ENCODE measurements at places on chromosomes 5 and 9.

GRCh38 chr5:1834022-1834551, 32.9 kb downstream of the NDUFS6 start:
- no peak for DNase-seq

GRCh38 chr9:129845373-129845772, 10.1 kb downstream of the USP20 start:
- no peak for DNase-seq

DNA sequence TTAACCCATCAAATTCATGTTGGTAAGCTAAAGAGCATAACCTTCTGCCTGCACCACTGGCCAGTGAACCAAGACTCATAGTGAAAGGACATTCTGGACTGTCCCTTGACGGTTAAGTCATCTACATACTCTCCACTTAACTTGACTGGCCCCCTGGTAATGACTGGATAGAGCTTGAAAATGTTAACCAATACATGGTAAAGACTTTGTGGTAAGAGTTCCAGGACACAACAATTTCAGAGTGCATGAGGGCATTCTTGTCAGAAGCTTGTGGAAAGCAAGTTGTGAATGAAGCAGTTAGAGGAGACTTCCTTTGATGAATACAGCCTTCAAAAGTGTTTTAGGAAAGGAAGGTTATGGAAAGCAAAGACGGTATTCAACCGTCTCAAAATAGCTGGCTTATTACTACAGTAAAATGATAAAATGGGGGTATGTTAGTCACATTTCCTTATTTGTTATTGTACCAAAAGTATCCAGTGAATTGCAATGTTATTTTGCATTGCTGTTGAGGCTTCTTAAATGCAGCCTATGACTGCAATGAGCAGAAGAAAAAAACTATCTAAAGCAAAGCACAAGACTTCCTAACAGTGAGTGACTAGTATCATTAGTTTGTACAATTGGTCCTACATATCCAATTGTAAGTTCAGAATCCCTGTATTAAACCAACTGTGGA, 47.2 kb upstream of the DAB2 start:
- no peak for DNase-seq

DNA sequence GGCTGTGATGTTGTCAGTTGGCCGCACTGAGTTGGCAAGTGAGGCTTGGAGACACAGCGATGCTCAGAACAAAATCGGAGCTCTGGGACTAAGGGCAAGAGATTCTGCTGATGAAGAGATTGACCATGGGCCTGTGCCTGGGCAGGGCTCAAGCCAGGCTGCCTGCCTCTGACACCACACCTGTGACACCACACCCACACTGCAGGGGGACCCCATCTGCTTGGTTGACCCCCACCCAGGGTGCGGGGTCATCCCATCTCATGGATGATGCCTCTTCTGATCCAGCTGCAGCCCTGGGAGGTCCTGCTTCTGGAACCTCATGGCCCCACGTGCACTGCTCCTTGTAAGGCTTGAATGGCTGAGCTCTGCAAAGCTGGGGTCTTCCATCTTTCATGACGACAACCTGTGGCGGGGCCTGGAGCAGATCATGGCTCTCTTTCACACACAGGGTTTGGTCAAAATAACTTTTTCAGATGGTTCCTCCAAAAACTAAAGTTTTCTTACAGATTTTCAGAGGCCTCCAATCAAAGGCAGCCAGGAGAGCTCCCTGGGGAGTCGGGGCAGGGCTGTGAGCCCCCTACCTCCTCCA, 185.2 kb downstream of the GADD45G start:
- no peak for DNase-seq

DNA sequence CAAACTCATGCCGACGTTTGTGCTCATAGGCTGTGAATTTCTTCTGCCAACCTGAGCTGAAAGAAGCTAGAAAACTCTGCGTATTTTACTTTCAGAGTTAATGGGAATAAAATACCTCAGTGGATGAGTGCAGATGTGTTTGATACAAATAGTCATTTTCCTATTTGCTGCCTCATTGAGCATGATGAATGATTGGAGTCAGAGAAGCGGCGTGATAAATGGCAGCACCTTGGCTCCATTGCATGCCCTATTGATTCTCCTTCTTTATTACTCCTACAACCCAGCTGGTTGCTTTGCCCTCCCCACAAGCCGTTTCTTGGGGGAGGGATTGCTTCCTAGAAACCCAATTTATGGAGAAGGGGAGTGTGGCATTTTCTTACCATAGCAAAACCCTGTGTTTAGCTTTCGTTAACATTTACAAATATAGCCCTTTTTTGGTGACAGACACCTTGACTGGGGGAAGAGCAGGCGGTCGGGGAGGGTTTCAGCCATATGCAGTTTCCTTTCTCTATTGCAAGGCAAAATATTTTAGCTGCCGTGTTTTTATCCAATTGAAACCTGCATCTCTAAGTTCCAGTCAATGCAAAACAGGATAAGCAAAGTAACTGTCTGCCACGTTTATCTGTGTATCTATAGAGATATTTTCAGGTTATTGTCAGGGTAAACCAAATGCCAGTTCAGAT, 93.1 kb upstream of the TBCA start:
- no peak for DNase-seq

GRCh38 chr9:84301851-84302250, 38.7 kb downstream of the SLC28A3 start:
- DNase-seq: no peak

GRCh38 chr9:128011071-128011817, 30.5 kb upstream of the EEIG1 start:
- no peak for DNase-seq

GRCh38 chr5:59598547-59598874, 295.0 kb downstream of the PDE4D start:
- no peak for DNase-seq

DNA sequence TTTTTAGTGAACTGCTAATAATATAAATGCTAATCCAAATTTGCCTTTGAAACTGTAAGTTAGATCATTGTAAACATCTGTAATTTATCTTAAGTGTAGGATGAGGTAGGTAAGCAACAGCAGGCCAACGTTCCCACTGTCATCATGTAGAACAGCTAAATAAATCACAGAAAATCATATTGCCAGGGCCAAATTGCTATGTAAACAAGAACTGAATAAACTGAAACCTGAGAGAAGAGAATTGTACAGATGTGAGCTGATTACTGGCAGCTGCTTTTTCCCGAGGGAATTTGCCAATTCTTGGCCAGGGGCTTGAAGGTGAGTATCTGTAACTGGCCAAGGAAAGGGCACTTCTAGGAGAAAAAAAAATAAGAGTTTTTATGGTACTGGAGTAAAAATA, 97.6 kb downstream of the CDH10 start:
- no peak for DNase-seq

- DNase-seq: no peak
These were observed 399.9 kb upstream of the ADAMTSL1 start for GRCh38 chr9:18074041-18074440.

GRCh38 chr5:1161108-1161832, 40.1 kb upstream of the SLC6A19 start:
- no peak for DNase-seq

DNA sequence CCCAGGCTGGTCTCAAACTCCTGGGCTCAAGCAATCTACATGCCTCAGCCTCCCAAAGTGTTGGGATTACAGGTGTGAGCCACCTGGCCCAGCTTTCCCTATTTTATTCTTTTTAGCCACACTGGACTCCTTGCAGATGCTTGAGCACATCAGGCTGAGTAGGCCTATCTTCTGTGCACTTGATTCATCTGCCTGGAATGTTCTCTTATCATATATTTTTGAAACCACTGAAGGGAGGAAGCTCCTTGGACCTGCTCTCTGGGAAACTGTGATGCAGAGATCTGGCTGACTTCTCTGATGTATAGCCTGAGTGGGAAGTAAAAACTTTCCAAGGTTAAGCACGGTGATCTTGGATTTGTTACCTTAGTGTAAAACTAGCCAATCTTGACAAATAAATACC, 6.5 kb upstream of the MAT2B start:
- DNase-seq: no peak

DNA sequence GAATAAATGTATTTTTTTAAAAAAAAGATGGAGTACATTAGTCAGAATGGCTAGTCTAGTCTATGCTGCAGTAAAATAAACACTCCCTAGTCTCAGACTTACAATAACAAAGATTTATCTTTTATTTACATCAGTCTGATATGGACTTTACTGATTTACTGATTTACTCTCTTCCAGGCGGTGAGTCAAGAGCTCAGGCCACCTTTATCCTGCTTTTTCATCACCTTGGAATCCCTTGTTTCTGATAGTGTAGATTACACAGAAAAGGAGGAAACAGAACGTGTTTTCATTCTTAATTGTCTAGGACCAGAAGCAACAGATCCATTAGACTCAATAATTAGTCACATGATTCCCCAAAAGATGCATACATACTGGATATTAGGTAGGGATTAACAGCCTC, 290.1 kb upstream of the TRPC7 start:
- DNase-seq: no peak

DNA sequence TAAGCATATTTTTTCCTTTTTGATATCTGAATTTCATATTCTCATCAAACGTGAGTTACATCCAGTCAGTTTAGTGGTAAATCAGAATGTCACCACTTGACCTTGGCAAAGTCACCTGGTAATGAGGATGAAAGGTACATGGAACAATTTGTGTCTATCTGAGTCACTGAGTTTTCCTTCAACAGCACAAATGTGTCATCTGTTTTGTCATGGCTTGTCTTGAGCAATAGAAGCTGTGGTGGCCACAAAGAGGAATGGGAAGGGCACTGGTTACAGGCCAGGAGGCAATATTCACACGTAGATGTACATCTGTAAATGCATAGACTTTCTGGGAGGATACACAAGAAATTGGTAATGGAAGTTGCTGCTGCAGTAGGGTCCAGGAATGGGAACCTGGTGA, 8.4 kb upstream of the ZNF474 start:
- no peak for DNase-seq

DNA sequence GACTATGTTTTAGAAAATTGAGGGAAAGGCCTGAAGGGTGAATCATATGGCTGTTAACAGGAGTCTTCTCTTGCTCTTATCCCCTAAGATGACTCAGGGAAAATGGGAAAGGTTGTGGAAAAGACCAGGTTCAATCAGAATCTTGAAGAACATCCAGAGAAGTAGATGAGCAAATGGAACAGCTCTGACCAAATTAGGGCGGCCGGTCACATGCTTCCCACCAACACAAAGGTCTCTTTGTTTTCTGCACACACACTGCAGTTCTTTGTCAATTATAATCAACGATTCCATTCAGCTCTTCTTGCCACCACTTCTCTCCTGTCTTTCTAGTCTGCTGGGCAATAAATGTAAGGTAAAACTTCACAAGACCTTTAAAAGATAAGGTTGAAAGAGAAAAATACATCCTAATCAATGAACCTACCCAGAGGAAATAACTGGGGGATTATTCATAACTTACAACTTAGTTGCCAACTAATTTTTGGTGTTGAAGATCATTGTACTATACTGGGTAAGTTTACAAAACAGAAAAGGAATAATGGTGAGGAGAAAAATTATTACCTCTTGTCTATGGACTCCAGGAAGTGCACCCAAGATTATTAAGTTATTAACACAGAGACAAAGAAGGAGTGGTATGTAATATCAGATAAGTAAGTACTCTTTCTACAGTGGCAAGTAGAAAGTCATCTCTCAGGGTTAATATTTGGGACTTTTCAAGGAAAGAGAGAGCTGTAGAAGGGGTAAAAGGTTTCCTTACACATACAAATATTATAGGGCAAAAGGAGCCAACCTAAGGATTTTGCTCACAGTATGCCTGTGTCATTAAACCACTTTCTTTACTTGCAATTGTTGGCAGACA, 441.9 kb upstream of the PIK3R1 start:
- no peak for DNase-seq

DNA sequence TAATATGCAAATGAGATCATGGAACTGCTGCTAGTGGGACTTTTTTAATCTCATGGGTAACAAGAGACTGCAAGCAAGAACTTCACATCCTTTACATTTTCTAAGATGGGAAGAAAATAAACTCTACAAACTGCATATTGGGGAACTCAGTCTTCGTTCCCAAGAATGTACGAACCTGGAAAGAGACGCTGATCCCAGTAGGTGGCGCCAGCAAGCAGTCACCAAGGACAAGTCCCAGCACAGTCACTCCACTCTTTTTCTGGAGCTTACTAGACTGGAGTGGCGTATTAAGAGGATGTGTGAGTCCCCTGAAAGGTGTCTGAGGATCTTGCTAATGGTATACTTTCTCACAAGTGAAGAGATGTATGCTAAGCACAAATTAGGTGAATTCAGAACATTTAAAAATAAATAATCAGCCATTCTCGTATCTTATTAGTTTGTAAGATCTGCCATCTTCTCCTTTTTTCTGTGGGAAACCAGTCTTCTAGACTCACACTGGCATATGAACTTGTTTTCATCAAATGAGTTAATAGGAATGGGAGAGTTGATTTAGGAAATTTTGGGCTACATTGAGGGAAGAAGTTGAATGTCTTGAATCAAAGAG, 16.0 kb upstream of the PUM3 start:
- no peak for DNase-seq

DNA sequence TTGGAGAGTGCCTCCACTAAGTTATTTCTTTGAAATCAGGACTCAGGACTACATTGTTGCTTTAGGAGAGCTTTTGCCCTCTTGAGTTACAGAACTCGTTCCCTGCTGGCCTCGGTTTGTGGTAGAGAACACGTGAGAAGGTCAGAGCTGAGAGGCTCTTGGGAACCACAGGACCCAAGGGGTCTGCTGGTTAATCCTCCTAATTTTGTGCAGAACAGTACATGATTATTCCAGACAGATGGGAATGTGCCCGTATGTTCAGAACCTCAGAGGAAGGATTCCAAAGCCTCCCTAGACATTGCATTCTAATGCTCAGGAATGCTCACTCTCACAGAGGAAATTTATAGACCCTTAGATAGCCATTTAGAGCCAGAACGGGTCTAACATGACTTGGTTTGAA, 25.2 kb upstream of the BASP1 start:
- DNase-seq: no peak

- no peak for DNase-seq
These were observed 15.1 kb upstream of the CSNK1G3 start for GRCh38 chr5:123496892-123497291.

GRCh38 chr9:89659473-89659872, 54.7 kb downstream of the GADD45G start:
- no peak for DNase-seq

DNA sequence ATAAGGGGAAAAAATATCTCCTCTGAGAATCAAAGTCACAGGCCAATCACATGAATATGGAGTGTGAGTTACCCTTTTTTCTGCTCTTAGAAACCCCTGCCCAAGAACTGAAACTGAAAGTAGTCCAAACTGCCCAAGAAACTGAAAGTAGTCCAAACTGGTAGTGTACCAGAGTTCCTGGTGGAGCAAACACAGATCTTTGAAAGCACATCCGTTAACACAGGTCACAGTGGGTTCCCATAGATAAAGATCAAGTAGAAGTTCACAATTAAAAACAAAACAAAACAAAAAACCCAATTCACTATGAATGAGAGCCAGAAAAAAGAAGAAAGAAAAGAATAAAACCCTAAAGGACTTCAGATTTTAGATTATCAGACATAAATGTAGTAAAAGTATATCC, 332.4 kb upstream of the EFNA5 start:
- DNase-seq: no peak

- DNase-seq: no peak
These were observed 99.3 kb upstream of the EFNA5 start for GRCh38 chr5:107770051-107770450.

- no peak for DNase-seq
These were observed 26.7 kb downstream of the ECM2 start for GRCh38 chr9:92509050-92509449.
